Osteocyte (in vitro differentiated cells): ENCODE measurements at places on chromosomes 16 and 17. TPM values are rescaled to one million over a fixed set of nuclear protein-coding genes. Genes with fewer than 3 reads are reported as not detected.

GRCh38 chr17:79054200-79054960 is 20.2 kb upstream of the ENGASE start:
- no peak overlapping the region for H3K27ac ChIP-seq
- H3K4me3 ChIP-seq = no peak overlapping the region
- no peak for DNase-seq
- H3K27me3 ChIP-seq = peaks cover 9% of the 10 kb centered on the region

DNA sequence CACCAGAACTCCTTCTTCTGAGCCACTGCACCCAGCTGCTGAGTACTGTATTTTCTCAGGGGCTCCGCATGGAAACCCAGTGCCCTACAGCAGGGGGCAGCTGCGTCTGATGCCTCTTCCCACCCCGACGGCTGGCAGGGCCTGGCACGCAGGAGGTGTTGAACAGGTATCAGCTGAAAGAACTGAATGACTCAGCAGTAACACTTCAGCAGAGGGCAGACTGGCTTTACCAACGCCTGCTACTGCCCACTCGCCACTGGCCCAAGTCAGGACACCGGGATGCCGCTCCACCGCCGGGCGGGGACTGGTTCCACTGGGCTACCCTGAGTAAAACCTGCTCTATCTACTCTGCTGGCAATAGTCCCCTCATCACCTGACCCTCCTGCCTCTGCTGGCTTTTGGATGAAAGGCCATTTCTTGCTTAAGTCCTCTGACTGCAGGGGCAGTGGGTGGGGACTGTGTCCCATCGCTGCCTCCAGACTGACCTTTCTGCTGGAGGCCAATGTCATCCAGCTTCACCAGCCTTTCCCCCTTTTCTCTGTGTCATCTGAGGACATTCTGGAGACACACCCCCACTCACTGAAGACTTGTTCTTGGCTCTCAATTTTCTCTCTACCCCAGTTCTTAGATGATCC is 100.4 kb upstream of the FA2H start:
- no peaks in the 10 kb centered on the region for H3K4me1 ChIP-seq
- no peaks in the 10 kb centered on the region for H3K27me3 ChIP-seq

KRTAP4-1 gene
- total RNA-seq = not detected in 2 replicates

GRCh38 chr16:14263011-14263410 is 191.9 kb downstream of the MRTFB start:
- H3K27me3 ChIP-seq = no peaks in the 10 kb centered on the region
- H3K4me3 ChIP-seq = no peak overlapping the region
- DNase-seq = no peak
- H3K4me1 ChIP-seq = no peaks in the 10 kb centered on the region
- H3K36me3 ChIP-seq = peaks cover 34% of the 10 kb centered on the region

GRCh38 chr17:69448431-69449102 is 34.1 kb downstream of the MAP2K6 start:
- no peak for DNase-seq
- H3K27me3 ChIP-seq = no peaks in the 10 kb centered on the region
- peak overlapping the region; percentile 49 for H3K4me3 ChIP-seq
- peak overlapping the region; percentile 62 for H3K27ac ChIP-seq
- H3K36me3 ChIP-seq = no peaks in the 10 kb centered on the region

DNA sequence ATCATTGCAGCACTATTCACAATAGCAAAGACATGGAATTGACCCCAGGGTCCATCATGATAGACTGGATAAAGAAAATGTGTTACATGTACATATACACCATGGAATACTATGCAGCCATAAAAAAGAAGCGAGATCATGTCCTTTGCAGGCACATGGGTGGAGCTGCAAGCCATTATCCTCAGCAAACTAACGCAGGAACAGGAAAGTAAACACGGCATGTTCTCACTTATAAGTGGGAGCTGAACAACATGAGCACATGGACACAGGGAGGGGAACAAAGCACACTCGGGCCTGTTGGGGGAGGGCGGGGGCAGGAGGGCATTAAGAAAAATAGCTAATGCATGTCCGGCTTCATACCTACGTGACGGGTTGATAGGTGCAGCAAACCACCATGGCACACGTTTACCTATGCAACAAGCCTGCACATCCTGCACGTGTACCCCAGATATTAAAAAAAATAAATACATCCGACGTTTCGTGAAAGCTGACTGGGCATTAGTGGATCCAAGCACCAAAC is 28.9 kb downstream of the ZNF778 start:
- peak overlapping the region; percentile 75 for H3K4me3 ChIP-seq
- DNase-seq = no peak
- H3K27ac ChIP-seq = no peak overlapping the region

DNA sequence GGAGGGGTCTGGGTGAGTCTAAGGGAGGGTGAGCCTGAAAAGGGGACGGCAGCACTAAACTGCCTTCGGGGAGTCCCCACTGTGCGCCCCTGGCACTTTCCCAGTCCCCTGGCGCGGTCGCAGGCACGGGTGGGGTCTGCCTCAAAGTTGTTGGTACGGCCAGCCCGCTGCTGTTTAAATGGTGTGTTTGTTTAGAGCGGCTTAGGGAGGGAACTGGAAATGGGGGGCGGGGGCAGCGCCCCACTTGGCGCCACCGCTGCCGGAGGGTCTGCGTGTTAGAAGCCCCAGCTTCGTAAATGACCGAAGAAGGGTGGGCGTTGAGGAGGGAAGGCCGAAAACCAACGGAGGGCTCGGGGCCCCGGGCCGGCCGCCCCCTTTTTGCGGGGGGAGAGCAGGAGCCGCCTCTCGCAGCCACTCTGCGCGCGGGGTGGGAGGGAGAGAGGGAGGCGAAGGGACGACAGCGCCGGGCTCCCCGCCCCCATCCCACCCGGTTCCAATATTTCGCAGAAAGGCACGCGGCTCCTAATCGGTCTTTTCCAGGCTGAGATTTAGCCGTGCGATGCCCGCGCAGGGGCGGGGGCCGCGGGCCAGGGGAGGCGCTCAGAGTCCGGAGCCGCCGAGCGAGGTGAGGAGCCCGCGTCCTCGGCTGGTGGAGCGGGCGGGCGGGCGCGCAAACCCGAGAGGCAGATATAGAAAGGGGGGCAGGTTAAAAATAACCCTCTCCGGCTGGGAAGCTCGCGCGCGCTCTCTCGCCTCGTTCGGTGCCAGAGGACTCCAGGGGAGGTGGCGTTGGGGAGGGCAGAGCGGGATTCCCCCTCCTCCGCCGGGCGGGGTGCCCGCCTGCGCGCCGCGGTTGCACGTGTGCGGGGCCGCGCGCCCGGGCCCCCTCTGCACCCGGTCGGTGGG is 54.9 kb downstream of the SREBF1 start:
- no peaks in the 10 kb centered on the region for H3K36me3 ChIP-seq
- H3K4me1 ChIP-seq = peaks cover 60% of the 10 kb centered on the region
- DNase-seq = no peak
- peak overlapping the region; percentile 85 for H3K27ac ChIP-seq
- no peaks in the 10 kb centered on the region for H3K27me3 ChIP-seq
- H3K4me3 ChIP-seq = peak overlapping the region; percentile 70

CRYM gene
- not detected in 2 replicates for total RNA-seq

CCDC154 gene
- 1.0 and 2.5 TPM in 2 replicates for total RNA-seq

- no peaks in the 10 kb centered on the region for H3K27me3 ChIP-seq
- H3K27ac ChIP-seq = no peak overlapping the region
- peaks cover 27% of the 10 kb centered on the region for H3K4me1 ChIP-seq
- H3K4me3 ChIP-seq = no peak overlapping the region
Measured at GRCh38 chr17:2140683-2141082, 85.8 kb downstream of the HIC1 start.

- H3K27me3 ChIP-seq = no peaks in the 10 kb centered on the region
- DNase-seq = no peak
- H3K4me1 ChIP-seq = no peaks in the 10 kb centered on the region
- H3K36me3 ChIP-seq = peaks cover 3% of the 10 kb centered on the region
- no peak overlapping the region for H3K27ac ChIP-seq
- H3K4me3 ChIP-seq = no peak overlapping the region
Measured at GRCh38 chr17:68942389-68942788, 12.8 kb downstream of the ABCA8 start.

DNA sequence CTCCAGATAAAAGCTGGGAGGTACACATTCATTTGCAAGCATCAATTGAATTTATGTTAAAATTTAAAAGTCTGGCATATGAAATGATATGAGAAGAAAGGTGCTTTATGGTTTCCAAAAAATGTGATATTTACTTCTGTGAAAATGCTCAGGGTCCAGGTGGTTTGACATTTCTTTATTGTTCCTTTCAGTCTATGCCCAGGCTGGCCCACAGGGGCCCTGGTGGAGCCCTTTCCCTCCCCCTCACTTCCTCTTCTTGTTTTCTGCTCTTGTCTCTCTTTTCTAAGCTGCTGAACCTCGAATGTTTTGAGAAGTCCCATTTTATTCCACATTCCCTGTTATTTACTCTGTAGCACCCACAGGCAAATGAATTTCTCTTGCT is 127.8 kb downstream of the HS3ST3B1 start:
- no peaks in the 10 kb centered on the region for H3K27me3 ChIP-seq
- H3K36me3 ChIP-seq = no peaks in the 10 kb centered on the region
- DNase-seq = no peak

GRCh38 chr16:261031-261691 is 14.6 kb downstream of the RGS11 start:
- H3K4me1 ChIP-seq = peaks cover 2% of the 10 kb centered on the region
- H3K27ac ChIP-seq = no peak overlapping the region
- H3K27me3 ChIP-seq = no peaks in the 10 kb centered on the region
- no peak for DNase-seq

HID1 gene
- total RNA-seq = 10.1 and 11.9 TPM in 2 replicates

TNFRSF17 gene
- not detected in 2 replicates for total RNA-seq

HCRT gene
- not detected in 2 replicates for total RNA-seq

STX4 gene
- 51.8 and 53.4 TPM in 2 replicates for total RNA-seq

DNA sequence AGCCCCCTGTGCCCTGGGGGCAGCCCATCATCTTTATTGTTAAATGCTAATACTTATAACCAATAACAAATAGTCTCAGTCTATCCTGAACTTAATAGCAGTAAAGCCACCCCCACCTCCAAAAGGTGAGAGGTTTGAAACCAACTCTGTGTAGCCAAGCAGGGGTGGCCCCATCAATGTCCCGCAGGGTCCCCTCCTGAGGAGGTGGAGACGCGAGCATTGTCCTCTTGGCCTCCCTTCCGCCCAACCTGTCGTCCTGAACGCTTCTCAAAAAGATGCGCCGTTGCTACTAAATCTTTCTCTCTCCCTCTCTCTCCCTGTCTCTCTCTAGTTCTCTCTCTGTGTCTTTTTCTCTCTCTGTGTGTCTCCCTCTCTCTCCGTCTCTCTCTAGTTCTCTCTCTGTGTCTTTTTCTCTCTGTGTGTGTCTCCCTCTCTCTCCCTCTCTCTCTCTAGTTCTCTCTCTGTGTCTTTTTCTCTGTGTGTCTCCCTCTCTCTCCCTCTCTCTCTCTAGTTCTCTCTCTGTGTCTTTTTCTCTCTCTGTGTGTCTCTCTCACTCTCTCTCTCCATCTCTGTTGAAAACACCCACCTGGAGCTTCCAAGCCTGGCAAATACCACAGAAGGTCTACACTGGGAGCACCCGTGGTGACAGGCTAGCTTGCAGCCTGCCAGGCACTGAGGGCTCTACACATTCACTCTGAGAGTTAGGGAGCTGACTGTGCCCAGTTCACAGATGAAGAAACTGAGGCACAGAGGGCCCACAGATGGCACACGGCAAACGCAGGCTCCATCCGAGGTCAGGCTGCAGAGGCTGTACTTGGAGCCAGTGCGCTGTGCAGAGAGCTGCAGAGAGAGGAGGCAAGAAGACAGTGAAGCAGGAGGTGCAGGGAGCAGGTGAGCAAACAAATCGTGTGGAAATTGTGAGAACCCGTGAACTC is 185.9 kb downstream of the C16orf95 start:
- DNase-seq = no peak
- no peaks in the 10 kb centered on the region for H3K27me3 ChIP-seq

DNA sequence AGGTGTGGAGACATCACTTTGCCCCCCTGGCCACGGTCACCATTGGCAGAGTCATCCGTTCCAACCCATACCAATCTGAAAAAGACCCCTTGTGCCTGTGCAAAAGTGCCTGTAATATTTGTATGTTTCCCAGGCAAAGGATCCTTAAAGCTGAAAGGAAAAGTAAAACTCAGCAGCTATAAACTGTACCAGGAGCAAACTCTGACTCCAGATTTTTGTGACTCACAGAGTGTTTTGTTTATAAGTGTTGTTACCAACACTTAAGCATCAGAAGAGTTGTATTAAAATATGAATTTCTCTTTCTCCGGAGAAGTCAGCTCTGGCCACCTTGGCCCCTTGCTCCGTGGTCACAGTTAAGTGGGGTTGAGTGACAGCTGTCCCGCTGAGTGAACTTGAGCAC is 75.9 kb downstream of the IRX6 start:
- H3K4me1 ChIP-seq = no peaks in the 10 kb centered on the region
- no peak for DNase-seq
- H3K27ac ChIP-seq = no peak overlapping the region

SALL1 gene
- 0.73 and 0.78 TPM in 2 replicates for total RNA-seq
